A549 treated with dexamethasone at 1 μM for 4 hours (cell line): ENCODE measurements at places on chromosomes 13 and 19. TPM values are rescaled to one million over a fixed set of nuclear protein-coding genes. Genes with fewer than 3 reads are reported as not detected.

Gene ZNF69
- not detected in 5 replicates for total RNA-seq

Gene CRX
- total RNA-seq = not detected in 5 replicates

Gene OR7C1
- not detected in 5 replicates for total RNA-seq

Gene ZNF846
- total RNA-seq = 0.54 to 0.91 TPM (median 0.84 TPM) in 5 replicates

Gene CRB3
- 2.6 to 3.8 TPM (median 3.5 TPM) in 5 replicates for total RNA-seq

Gene ZNF471
- 0.06 to 0.29 TPM (median 0.06 TPM) in 5 replicates for total RNA-seq

Gene ZNF264
- 7.5 to 9.6 TPM (median 8.1 TPM) in 5 replicates for total RNA-seq

Gene SIAH3
- total RNA-seq = not detected in 5 replicates

Gene NKPD1
- total RNA-seq = 0.56 to 1.1 TPM (median 0.95 TPM) in 5 replicates

Gene SYDE1
- total RNA-seq = 14.1 to 19.8 TPM (median 18.0 TPM) in 5 replicates

Gene FGF22
- 0.26 to 0.68 TPM (median 0.39 TPM) in 5 replicates for total RNA-seq

Gene NEK5
- 0.05 to 0.21 TPM (median 0.07 TPM) in 5 replicates for total RNA-seq

Gene PODNL1
- 1.2 to 1.5 TPM (median 1.2 TPM) in 5 replicates for total RNA-seq

Gene PSPN
- total RNA-seq = 0.52 to 1.1 TPM (median 0.96 TPM) in 5 replicates

Gene NOVA2
- 1.0 to 1.7 TPM (median 1.3 TPM) in 5 replicates for total RNA-seq

Gene NKG7
- total RNA-seq = not detected in 5 replicates

Gene CCL25
- total RNA-seq = not detected in 5 replicates

Gene DKKL1
- total RNA-seq = 0.30 to 0.76 TPM (median 0.55 TPM) in 5 replicates

Gene C19orf12
- 40.1 to 48.6 TPM (median 44.8 TPM) in 5 replicates for total RNA-seq

Gene ANKLE1
- 0.24 to 0.46 TPM (median 0.36 TPM) in 5 replicates for total RNA-seq

Gene TTC9B
- total RNA-seq = 0.25 to 0.54 TPM (median 0.32 TPM) in 5 replicates

Gene FRY
- total RNA-seq = 0.01 to 0.16 TPM (median 0.05 TPM) in 5 replicates

Gene OLFM2
- 7.8 to 11.7 TPM (median 10.4 TPM) in 5 replicates for total RNA-seq

Gene C19orf38
- 0.07 to 0.18 TPM (median 0.14 TPM) in 4 of 5 replicates, not detected in the other for total RNA-seq

Gene RFPL4AL1
- total RNA-seq = 0.12 to 0.13 TPM in 2 of 5 replicates, not detected in the others

Gene CALR3
- 0.12 TPM in 1 of 5 replicates, not detected in the others for total RNA-seq

Gene SHANK1
- 0.09 to 0.27 TPM (median 0.22 TPM) in 5 replicates for total RNA-seq

Gene CGB5
- total RNA-seq = 0.20 to 0.72 TPM (median 0.42 TPM) in 4 of 5 replicates, not detected in the other

Gene WDR88
- total RNA-seq = 0.07 to 0.19 TPM (median 0.15 TPM) in 4 of 5 replicates, not detected in the other

Gene RELB
- total RNA-seq = 21.2 to 36.9 TPM (median 33.8 TPM) in 5 replicates

Gene NRTN
- 0.46 to 1.8 TPM (median 1.3 TPM) in 5 replicates for total RNA-seq

Gene ZNF772
- 0.86 to 1.8 TPM (median 1.6 TPM) in 5 replicates for total RNA-seq

Gene ANGPTL8
- total RNA-seq = not detected in 5 replicates

Gene TMEM145
- total RNA-seq = 2.2 to 4.2 TPM (median 3.6 TPM) in 5 replicates

Gene MBD3L2
- total RNA-seq = not detected in 5 replicates

Gene RASL11A
- 3.1 to 6.8 TPM (median 4.9 TPM) in 5 replicates for total RNA-seq
